ENCODE measurements at places on chromosomes 2 and 18.

DNA sequence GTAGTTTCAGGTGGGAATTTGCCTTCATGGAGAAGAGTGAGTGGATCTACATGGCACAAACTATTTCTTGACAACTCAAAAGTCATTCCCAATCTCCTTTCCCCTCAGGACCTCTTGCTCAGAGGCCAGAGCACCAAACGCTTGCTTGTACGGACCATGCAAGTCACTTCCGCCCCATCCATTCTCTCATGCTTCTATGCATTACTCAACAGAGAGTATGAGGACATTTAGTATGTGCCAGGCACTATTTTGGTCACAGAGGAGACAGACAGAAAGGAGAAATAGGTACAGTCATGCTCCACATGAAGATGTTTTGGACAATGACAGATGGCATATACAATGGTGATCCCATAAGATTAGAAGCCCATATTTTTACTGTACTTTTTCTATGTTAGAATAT lies 117.5 kb downstream of the ACTR3 start:
- no peak for DNase-seq

- no peak for DNase-seq
These were observed 1.2 kb downstream of the KCNG2 start for GRCh38 chr18:79798999-79799370.

DNA sequence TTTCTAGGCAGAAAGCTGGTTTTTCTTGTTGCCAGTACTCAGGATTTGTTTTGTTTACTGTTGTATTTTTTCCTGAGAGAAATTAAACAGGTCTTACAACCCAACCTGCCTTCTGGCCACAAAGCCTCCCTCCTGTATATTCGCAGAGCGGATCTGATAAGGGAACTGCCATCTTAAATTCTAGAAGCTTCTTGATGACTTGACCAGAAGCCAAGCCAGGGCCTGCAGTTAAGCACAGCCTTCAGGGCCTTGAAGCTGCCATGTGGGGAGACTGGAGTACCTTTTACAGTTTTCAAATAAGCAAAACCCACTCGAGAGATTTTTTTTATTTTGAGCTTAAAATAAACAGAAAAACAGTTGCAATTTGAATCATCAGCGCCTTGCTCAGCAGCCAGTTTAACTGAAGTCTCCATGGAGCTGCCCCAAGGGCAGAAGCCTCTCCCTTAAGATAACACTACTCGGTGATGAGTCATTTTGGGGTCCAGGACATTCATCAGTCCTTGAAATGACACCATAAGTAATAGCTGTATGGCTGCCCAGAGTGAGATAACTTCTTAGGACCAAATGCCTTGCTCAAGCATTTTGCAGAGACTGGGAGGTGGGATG lies 51.5 kb upstream of the PHLPP1 start:
- DNase-seq = peak; percentile 69

- DNase-seq = no peak
These were observed 66.5 kb upstream of the CABLES1 start for GRCh38 chr18:23068570-23069310.

DNA sequence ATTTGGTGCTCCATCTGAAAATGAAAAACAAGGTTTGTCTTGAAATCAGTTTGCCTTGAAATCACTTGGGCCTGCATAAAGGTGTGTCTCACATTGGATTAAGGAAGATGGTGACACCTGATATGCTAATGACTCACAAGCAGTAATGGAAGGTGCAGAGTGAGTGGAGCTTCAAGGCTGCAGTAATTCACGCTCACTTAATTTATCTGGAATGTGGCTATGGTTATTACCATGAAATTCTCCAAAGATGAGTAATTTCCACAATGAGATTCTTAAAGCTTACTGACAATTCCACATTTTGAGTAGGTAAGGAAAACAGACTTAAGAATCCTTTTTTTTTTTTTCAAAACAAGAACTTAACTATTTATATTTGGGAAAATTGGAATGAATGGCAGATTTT lies 156.8 kb downstream of the PAX3 start:
- peak; percentile 85 for DNase-seq

- peak; percentile 83 for DNase-seq
These were observed 131.3 kb downstream of the CCDC148 start for GRCh38 chr2:158325031-158325781.

DNA sequence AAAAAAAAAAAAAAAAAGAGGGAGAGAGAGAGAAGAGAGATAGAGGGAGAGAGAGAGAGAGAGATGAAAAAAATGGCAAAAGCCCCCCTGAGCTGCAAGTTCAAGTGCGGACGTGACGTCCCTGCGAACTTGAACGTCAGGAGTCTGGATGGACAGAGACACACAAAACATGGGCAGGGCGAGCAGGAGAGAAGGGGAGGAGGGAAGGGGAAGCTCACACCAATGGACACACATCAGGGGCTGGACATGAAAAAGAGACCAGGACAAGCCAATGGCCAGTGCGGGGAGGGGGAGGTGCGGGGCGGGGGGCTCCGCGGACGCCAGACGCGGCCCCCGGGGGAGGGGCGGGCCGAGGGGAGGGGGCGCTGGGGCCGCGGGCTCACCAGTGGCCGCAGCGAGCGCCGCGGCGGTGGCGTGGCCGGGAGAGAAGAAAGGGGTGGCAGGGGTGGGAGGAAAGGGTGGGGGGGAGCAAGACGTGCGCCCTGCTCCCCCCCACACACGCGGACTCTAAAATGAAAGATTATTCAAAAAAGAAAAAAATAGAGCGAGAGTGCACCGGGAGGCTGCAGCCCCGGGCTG lies at the start of gene BCL11A:
Gene BCL11A, minus strand, starts transcription at position 160 of the 579 bp plus-strand sequence. CDS start 384 bp downstream, outside the sequence.
- peak; percentile 91 for DNase-seq

- no peak for DNase-seq
These were observed 168.3 kb upstream of the VRK2 start for GRCh38 chr2:57878171-57878865.

DNA sequence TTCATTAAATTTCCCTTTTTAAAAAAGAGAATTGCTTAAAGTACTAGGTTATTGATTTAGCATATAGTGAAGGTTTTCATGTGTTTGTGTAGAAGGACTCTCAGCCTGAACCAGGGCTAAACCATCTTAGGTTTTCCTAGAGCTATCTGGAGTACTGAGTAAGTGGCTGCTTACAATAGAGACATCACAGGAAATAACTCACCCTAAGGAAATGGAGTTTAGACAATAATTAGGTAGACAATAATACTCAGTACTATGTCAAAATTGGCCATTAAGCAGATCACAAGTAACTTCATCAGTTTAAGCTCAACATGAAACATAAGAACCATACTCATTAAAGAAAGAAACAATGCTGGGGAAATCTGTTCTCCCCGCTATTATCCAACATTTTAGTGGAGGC lies 240.0 kb downstream of the RND3 start:
- no peak for DNase-seq

- DNase-seq = peak; percentile 6
These were observed 24.2 kb upstream of the ARL5A start for GRCh38 chr2:151852260-151853069.

- no peak for DNase-seq
These were observed 918.5 kb downstream of the CBLN2 start for GRCh38 chr18:71625556-71626090.

- no peak for DNase-seq
These were observed 154.2 kb downstream of the DCDC2C start for GRCh38 chr2:3857576-3857975.

DNA sequence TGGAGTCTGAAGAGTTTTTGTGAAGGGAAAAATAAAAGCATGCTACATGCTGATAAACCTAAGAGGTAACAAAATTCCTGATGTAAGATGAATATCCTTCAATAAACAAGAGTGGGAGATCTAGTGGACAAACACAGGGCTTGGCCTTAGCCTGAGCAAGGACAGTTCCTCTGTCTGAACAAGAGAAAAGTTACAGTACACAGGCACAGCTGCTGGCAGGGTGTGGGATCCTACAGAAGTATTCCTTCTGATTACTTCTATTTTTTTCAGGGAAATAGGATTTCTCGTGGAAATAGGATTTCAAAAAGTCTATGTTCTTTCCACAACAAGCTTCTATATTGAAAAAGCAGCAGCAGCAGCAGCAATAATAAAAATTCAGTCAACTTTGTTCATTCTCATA lies 54.1 kb downstream of the NBAS start:
- DNase-seq = no peak

DNA sequence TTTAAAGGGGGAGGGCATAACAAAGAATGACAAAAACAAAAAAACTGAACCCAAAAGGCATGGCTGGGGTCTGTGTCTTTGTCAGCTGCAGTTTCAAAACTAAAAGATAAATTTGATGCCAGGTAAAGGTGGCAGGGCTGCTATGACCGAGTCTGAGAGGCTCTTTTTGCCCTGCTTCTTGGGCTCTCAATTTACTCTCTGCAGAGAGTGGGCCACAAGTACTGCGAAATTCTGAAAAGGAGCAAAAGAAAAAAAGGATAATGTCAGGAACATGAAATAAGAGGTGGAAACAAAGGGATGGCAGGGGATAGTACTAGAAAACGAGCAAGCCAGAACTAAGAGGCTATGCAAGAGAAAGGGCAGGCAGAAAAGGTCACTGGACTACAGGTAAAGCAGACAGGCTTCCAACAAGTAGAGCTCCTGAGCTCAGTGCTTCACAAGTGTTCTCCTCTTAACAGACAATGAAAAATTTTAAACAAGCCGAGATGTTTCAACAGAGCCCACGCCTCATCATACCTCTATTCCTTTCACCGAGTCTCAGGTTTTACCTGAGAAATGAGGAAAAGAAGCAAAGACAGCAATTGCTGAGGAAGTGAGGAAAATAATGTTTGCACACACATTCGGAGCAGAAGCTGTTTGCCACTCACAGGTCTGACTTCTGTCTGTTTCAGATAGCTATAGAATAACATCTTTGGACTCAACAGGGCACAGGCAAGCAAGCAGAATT lies 7.3 kb downstream of the IRS1 start:
- no peak for DNase-seq

GRCh38 chr2:178409261-178409660 lies 41.7 kb downstream of the PRKRA start:
- DNase-seq = no peak

DNA sequence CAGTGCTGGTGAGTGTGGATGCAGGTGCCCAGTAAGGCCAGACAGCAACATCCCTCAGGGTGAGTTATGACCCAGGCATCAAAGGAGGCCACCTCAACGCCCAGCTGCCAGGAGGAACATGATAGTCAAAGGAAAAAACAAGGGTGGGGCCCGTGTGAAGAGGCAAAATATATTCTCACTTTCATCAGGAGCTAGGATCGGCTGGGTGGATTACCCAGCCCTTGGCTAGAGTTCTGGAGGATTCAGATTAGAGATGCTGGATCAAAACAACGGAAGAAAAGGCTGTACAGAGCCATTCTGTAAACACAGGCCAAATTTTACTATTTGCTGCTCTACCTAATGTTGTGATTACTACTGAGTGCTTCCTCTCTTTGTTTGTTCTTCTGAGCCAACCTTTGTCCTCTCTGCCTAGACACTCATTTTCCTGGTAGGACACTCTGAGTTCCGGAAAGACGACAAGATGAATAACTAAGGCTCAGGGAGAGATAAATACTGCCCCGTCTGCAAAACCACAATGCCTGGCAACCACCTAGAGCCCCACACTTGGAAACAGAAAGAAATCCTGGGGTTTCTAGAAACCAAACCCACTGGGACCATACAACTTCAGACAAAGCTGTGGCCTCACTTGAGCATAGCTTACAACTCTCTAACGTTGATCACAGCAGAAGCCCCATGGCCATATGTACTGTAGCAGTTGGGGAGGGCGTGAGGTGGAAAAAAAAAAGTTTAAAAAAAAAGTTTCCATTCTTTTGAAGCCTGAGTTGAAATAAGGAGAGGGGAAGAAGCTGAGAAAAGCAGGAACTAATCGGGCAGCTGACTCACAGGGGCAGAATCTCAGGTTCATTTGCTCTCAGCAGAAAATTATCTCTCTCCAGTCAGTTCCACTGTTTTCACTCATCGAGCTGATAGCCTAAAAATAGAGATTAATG lies 17.8 kb upstream of the PMAIP1 start:
- peak; percentile 77 for DNase-seq

All from astrocyte (in vitro differentiated cells and primary cell).